ENCODE measurements at places on chromosomes 16 and 17.

GRCh38 chr16:2458887-2459646 is 842 bp upstream of the TEDC2 start:
- no peak for DNase-seq

DNA sequence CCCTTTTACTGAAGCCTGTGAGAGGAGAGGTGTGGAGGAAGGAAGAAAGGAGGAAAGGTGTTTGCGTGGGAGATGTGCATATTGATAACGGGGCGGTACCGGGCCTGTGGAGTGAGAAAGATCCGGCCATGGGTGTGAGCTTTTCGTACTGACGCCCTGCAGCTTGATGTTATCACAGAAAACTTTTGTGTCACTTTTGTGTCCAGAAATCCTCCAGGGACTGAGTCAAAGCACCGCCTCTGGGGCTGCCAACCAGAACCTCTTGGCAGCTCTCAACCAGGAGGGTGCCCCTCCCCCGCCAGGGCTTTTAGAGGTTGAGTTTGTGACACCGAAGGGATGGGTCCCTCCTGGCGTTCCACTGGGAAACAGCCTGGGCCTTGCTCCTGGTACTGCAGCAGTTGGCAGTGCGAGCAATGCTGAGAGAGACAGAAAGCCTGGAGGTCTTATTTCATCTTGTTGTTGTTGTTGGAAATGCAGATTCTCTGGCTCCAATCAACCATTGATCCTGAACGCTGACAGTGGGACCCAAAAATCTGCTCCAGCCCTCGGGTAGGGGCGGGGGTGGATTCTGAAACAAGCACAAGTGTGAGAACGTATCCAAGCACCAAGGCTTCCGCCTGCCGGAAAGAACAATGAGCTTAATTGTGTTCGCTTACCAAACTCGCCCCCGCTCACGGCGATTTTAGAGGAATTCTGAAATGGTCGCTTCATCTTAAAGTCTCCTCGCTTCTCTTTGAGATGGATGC is 65.0 kb downstream of the CRISPLD2 start:
- no peak for DNase-seq

- DNase-seq: no peak
Measured at GRCh38 chr17:13749891-13750235, 148.1 kb upstream of the HS3ST3A1 start.

GRCh38 chr16:49763826-49764225 is 92.1 kb downstream of the ZNF423 start:
- no peak for DNase-seq

GRCh38 chr17:75842963-75843576 is 1.1 kb downstream of the UNC13D start:
- peak; percentile 42 for DNase-seq

- DNase-seq: no peak
Measured at GRCh38 chr16:4944333-4945281, 7.7 kb upstream of the PPL start.

- no peak for DNase-seq
Measured at GRCh38 chr16:89893642-89894548, 20.5 kb downstream of the TCF25 start.

DNA sequence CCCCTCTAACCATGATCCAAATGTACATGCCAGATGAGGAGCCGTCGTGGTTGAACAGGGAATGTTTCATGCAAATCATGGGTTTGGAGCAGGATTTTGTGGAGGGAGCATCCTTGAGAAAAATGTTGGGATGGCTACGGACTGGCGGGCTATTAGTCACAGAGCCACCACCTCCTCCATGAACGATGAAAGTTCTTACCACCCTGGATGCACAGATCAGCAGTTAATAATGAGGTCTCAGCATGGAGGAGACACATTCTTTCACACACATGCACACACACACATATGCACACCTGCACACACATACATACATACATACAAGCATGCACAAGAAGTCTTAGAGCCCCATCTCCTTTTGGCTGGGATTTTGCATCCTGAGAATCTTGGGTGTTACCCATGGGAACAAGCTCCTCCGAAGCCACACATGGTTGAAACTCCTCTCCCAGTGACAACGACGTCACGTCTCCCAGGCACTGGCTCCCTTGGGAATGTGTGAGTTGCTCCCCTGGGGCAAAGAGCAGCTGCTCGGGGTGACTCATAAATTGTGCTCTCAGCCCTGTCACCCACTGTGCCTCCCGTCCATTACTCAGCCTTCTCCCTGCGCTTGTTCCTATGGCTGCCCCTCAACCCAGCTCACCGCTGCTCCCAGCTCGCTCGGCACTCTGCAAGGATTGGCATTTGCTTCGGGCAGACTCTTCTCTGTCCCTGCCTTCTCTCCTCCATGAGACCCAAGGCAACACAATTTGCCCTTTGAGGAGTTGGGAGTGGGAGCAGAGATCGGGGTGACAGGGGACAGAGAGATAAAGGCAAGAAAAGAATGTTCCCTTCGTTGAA is 344.6 kb downstream of the SOX9 start:
- DNase-seq: no peak

DNA sequence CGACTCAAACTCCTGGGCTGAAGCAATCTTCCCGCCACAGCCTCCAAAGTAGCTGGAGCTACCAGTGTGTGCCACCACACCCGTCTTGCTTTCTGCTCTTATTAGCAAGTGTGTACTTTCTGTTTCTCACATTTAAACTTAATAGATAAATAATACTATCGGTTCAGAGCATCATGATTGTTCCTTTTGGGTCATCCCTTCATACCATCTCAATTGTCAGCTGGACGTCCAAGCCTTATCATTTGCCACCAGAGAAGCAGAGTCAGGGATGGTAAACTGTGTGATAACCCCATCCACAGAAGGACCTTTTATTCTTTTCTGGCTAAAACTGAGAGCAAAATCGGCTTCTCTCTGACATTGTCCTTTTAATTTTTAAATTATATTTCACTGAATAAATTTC is 279.8 kb upstream of the GOT2 start:
- no peak for DNase-seq

DNA sequence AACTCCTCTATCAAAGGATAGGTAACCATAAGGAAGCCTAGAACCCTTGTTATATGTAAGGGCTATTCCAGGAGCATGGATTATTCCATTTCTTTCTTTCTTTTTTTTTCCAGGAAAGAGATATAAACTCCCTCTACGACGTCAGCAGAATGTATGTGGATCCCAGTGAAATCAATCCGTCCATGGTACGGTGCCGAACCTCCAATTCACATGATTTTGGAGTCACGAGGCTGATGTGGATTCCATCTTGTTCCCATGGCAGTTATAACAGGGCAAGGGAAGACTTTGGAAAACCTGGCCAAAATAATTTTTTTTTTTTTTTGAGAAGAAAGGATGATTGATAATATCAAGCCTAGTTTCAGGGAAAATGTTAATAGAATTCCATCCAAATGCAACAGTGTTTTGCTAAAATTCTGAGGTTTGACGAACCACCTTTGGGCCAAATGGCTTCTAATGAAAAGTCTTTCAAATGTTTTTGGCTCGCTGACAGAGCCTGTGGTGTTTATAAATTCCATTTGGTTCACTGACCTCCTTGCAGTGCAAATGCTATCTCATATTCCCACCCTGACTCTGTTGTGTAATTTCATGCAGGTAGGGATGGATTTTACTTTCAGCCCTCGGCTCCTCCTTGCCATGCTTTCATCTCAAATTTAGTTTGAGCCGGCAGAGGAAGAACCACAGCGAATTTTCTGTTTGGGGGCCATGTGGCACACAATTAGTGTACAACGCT is 90.0 kb downstream of the SDR42E1 start:
- DNase-seq: no peak

GRCh38 chr17:7426896-7427489 is 1.6 kb downstream of the SPEM2 start:
- no peak for DNase-seq

DNA sequence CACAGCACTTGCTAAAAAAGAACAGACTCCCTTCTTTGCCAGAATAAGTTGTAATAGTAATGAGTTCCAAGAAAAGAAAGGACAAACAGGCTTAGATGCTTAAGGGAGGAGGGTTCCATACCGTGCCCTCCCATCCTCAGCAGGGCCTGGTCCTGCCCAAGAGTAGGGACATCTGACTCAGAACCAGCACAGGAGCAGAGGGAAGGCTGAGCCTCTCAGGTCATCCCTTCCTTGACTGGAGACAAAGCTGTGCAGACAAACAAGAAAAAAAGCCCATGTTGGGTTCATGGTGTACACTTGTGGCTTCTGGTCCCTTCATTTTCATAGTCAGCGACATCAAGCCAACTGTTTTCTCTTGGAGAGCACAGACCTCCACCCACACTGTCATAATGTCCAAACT is 44.2 kb upstream of the NDRG4 start:
- DNase-seq: no peak

DNA sequence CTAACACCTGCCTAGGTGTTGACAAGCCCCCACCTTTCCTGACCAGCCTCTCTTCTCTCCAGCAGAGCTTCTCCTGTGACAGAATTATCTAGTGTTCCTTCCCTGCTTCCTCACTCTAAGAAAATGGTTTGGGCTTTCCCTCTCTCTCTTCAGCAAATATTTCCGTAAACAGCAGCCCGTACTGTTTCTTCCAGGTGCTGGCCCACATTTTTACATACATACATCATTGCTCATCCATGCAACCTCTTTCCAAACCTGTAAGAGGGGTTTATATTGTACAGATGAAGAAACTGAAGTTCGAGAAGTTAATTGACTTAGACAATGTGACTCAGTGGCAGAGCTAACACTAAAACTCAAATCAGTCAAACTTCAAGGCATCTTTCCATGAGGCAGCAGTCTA is 569 bp upstream of the TEKT3 start:
- no peak for DNase-seq

- no peak for DNase-seq
Measured at GRCh38 chr17:2178798-2179501, 124.0 kb downstream of the HIC1 start.

- no peak for DNase-seq
Measured at GRCh38 chr16:2934450-2934849, 22.7 kb downstream of the FLYWCH1 start.

- no peak for DNase-seq
Measured at GRCh38 chr17:47267354-47267828, 13.8 kb downstream of the ITGB3 start.

- DNase-seq: no peak
Measured at GRCh38 chr17:78953356-78954350, 26.1 kb downstream of the LGALS3BP start.

DNA sequence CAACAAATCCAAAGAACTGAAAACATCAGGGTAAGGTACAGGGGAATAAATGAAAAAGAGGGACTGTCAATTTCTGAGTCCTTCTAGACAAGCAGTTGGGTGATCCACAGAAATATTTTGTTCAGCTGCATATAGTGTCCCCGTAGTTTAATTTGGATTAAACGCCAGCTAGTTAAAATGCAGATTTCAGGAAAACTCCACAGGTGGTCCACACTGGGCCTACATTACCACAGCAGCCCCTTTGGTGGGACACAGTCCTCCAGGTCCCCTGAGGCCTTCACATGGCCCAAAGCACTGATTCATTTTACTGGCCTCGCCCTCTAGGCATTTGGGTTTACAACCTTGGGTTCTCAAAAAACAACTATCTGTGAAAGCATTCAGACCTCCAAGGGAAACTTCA is 4.6 kb downstream of the ARHGAP17 start:
- DNase-seq: no peak

DNA sequence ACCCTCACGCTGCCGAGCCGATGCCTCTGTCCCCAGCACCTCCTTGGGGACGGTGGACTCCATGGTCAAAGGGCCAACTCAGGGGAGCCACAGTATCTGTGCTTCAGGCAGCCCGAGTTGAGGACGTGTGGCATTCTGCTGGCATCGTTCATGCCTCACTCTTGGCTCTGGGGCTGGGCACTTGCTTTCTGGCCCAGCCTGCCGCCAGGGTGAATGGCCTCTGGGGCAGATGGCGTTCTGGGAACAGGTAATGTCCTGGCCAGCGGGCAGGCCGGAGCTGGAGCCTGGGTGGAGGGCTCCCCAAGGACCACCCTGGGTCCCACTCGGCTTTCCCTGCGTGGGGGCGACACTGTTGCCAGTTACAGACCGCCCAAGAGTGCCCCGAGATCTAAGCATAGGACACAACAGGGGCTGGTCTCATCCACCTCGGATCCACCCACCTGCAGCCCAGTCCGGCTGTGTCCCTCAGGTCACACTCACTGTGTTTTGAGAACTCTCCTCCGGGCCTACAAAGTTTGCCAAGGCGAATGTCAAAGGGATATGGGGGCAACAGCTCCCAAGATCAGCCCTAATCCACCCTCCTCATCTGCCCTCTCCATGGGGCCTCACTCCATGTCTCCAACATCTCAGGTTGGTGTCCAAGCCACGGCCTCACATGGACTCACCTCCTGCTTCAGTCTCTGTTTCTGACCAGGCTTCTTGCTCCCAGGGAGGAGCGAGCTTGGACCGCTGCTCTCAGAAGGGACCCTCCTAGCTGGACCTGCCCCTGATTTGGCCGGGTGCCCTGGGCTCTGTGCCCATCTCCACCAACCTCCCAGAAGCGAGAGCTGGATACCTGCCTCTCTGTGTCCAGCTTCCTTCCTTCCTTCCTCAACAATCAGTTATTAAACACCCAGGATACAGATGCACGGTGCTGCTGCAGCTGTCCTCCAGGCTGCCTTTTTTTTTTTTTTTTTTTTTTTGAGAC is 60.8 kb downstream of the TMEM235 start:
- no peak for DNase-seq

- no peak for DNase-seq
Measured at GRCh38 chr16:8758022-8758421, 39.4 kb downstream of the TMEM186 start.

DNA sequence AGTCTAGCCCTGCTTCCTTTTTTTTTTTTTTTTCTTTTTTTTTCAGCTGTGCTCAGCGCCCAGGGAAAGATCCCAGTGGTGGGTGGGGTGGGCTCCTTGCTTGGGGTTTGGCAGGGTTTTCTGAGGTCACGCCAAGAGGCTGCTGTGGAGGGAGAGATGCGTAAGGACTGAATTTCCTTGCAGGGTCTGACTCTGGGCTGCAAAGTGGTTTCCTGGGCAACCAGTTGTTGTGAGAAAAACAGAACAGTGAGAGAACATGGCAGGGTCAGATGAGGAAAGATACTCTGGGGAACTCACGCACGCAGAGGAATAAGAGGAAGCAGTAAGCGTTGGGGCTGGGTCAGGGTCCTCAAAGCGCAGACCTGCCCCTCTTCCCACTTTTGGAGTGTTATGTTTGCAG is 119.5 kb downstream of the IRF8 start:
- peak; percentile 71 for DNase-seq

DNA sequence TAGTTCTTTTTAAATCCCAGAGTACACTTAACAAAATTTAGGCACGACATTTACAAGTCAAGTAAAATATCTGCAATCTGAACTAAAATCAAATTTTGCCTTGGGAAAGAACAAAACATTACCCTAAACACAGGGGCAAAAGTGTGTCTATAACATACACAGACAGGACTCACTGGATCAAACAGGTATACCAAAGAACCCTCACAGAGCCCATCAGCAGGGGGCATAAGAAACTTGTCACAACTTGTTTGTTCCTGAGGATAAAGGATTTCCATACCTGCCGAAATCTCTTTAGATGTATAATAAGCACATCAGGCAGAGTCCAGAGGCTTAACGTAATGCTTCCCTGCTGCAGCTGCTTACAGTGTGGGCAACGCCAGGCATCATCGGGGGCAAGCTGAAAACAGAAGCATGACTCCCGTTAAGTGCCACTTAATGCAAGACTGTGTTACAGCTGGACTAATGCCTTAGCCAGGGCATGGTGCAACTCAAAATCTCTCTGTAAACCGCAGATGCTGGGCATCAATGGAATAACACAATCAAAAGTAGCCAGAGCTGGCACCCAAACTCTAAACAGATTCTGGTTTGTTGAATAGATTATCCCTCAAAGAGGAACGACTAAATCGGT is 67.0 kb downstream of the USP31 start:
- DNase-seq: no peak

Measured in CD4-positive, alpha-beta T cell treated with Interferon alpha-2 for 1 hour (primary cell).